ENCODE measurements at places on chromosomes 5 and 9.
A peak's percentile ranks its signal among the peaks of the same experiment; 100 is the strongest.

- no peak for DNase-seq
Measured at GRCh38 chr5:139855946-139856540, 60.4 kb downstream of the PSD2 start.

GRCh38 chr9:19138084-19138483 is 10.8 kb upstream of the PLIN2 start:
- DNase-seq = no peak

DNA sequence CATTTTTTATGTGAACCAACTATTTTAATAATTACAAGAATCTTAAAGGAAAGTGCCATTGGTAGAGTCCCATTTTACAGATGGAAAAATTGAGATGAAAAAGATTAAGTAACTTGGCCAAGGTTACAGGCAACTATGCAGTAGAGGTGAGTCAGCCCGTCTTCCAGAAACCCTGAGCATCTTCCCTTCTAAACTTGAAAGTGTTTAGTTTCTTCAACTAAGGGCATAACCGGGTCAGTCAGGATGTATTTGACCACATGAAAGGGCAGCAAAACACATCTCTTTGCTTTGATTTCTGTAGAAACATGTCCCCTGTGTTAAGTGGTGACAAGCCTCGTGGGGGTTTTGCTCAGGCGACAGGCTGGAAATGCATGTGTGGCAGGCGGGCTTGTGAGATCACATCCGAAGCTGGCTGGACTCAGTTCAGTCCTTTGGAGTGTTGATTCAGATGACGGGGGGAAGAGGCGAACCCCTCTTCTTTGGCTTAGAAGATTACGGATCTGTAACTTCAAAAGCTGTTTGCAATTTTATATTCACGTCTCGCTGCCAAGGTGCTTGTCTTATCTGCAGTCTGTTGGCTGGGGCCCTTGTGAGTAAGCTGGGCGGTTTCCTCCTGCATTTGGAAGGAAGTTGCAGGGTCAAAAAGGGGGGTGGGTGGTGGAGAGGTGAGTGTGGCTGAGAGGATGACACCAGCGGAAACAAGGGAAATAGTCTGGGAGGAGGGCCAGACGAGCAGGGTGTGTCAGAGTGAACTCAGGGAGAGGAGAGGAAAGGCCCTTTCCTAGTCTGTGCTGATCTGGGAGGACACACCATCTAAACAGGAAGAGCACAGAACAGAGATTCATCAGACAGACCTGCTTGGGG is 78.9 kb upstream of the RPS23 start:
- peak; percentile 96 for DNase-seq

- no peak for DNase-seq
Measured at GRCh38 chr9:136896027-136896426, 9.7 kb downstream of the TRAF2 start.

- peak; percentile 20 for DNase-seq
Measured at GRCh38 chr5:110851357-110851756, 112.5 kb downstream of the SLC25A46 start.

GRCh38 chr5:6465831-6466790 is 17.5 kb downstream of the UBE2QL1 start:
- DNase-seq = no peak

DNA sequence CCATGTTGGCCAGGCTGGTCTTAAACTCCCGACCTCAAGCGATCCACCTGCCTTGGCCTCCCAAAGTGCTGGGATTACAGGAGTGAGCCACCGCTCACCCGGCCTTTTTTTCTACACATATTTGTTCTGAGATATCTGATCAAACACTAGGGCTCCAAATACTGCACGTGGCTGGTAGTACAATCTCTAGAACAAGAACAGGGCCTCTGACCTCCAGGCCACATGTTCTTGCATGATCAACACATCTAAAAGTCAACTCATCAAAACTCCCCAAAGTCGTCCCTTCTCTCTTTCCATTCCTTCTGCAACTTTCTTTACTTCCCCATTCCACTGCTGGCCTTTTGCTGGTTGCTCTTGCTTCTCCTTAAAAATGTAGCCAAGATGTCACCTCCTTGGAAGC is 113.3 kb upstream of the LHFPL2 start:
- no peak for DNase-seq

DNA sequence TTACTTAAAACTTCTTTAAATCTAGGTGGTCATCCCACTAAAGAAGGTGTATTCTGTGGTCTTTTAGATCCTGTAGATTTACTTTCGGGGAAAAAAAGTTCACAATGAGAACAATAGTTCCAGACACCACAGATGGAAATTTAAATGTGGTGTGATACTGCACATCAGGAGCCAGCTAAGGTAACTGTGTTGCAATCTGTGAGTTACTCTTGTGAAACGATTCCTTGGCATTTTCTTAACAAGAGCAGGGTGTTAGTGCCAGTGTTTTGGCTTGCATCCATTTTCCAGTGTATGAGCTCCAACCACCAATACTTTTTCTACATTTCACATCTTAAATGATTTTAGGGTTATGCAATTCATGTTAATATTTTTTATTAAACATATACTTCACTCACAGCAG is 674.5 kb downstream of the CETN3 start:
- no peak for DNase-seq

DNA sequence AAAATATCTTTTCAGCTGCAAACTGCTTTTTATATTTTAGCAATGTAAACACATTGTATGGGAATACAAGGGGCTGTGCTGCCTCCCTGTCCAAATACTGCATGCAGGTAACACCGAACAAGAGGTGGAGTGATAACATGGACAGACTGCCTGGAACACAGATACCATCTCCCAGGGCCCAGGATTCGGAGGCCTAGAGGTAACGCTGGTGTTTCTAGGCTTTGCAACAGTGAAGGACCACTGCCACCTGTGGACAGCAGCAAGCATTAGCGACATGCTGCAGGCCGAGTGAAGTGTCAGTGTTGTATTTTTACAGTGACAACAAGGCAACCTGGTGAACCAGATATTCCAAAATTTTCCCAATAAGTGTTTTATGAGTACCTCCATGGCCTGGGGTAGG is 379.1 kb downstream of the DMRT2 start:
- no peak for DNase-seq

GRCh38 chr5:84379749-84380148 is 4.9 kb downstream of the EDIL3 start:
- no peak for DNase-seq

GRCh38 chr9:89458768-89459496 is 39.0 kb downstream of the SEMA4D start:
- DNase-seq = no peak

Data from RWPE1 (cell line).